ENCODE measurements at places on chromosomes 1 and 21.

GRCh38 chr1:205244384-205244783, 16.6 kb downstream of the TMCC2 start:
- DNase-seq: no peak

GRCh38 chr1:220604926-220605325, 77.0 kb downstream of the MARK1 start:
- no peak for DNase-seq

DNA sequence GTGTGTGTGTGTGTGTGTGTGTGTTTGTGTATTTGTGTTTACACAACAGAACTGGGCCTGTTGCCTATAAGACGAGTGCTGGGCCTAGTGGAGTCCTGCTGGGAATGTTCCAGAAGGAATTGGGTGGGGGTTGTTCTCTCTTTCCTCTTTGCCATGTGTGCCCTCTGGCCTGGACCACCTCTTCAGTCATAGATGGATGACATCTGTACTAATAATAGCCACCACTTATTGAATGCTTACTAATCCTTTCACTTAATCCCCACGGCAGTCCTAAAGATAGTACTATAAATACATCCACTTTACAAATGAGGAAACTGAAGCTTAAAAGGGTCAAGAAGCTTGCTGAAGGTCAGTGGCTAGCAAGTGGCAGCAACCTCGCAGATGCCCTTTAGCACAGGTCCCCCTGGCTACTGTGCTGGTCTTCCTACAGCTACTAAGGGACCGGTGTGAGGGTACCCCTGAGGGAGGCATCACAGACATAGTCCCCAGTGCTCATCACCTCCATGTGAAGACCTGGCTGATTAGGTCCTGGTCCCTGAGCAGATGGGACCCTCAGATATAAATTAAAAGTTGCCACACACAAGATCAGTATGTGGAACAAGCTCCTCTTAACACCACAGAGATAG, 55.2 kb upstream of the KIF1B start:
- no peak for DNase-seq

- no peak for DNase-seq
Measured at GRCh38 chr1:32007591-32007940, 6.1 kb upstream of the KHDRBS1 start.

DNA sequence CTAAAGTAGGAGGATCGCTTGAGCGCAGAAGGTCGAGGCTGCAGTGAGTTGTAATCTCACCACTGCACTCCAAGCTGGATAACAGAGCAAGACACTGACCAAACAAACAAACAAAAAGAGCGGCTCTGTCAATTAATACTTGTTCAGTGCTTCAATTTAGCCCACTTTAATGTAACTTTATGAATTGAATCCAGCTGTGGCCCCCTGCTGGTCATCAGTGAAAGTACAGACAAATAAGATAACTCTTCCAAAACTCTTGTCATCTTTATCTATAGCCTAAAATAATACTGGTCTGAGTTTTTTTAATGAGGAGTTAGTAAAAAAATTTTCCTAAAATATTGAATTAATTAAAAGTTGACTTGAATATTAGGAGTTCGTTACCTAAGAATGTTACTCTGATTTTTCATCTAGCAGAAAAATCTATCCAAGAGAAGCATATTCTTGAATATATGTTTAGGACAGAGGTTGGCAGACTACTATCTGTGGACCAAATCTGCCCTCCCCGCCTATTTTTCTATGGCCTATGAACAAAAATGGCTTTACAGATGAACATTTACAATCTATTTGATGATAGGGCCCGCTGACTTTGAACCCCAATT, 26.1 kb downstream of the ATP5PF start:
- DNase-seq: no peak

GRCh38 chr1:244970236-244970743, 105.9 kb upstream of the HNRNPU start:
- DNase-seq: no peak

DNA sequence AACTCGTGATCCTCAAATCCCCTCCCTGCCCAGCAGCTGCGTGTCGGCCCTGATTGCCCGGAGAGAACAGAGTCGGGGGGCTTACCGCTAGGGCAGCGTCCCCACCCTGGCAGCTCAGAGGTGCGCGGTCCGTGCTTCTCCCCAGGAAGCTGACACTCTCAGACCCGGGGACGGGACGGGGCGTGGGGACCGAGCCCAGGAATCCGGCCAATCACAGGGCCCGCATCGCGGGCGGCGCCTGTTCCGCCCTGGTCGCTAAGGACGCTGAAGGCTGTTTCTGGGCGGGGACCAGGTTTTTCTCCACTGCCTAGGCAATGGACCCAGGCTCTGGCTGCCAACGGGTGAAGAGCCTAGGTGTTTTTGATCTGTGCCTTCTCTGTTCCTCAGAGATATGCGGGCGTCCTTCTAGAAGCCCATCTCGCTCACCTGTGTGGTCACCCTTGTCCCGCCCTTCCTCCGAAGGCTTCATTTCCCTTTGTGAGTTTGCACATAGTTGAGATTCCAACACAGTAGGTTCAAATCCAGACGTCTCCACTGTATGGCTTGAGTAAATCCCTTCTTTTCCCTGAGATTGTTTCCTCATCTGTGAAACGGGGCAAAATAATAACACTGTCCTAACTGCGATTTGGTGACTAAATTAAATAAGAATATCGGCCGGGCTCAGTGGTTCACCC, at the start of gene C1orf87:
C1orf87 (minus strand) TSS at position 166 of the 674 bp plus-strand sequence. CDS start 1,127 bp downstream, outside the sequence.
- DNase-seq: no peak

GRCh38 chr1:198417039-198417438, 123.4 kb downstream of the ATP6V1G3 start:
- DNase-seq: no peak

- DNase-seq: no peak
Measured at GRCh38 chr1:234065794-234066447, 161.4 kb downstream of the SLC35F3 start.

GRCh38 chr1:27973771-27974416, 14.1 kb downstream of the XKR8 start:
- DNase-seq: no peak
